ENCODE measurements at places on chromosomes 7 and 10. TPM values are rescaled to one million over a fixed set of nuclear protein-coding genes. Genes with fewer than 3 reads are reported as not detected.

- no peak for DNase-seq
Observed at GRCh38 chr10:96921655-96922054, 89.6 kb downstream of the LCOR start.

GRCh38 chr7:151570366-151570915 is 50.7 kb upstream of the RHEB start:
- no peak for DNase-seq

GRCh38 chr10:128049226-128050120 is 76.8 kb downstream of the MKI67 start:
- DNase-seq = peak; percentile 44

- DNase-seq = no peak
Observed at GRCh38 chr10:90133606-90134005, 432.2 kb downstream of the KIF20B start.

DNA sequence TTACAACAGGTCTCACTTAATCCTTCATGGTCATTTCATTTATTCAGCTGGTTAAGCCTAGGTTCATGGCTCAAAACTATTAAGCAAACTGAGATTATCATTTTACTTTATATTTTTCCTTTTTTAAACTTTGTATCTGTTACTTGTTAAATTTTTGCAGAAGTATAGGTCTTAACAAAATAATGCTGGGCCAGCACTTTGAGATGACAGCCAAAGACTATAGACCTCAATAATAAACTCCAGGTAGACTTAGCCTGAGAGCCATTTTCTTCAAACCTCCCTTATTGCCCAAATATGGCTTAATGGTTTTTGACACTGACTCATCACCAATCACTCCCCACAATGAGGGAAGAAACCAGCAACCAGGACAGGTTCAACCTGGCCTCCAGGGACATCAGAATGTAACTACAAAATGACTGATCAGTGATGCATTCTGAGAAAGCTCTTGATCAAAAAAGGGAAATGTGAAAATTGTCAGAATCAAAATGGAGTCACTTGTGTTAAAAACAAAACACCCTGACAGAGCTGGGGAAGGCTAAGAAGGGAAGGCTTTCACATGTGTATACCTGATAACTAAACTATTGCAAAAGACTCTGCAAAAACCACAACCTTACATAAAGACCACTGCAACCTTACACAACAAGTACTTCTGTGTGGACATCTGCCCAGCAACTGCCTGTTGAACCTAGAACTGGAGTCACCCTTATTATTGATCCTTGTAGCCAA is 2.1 kb upstream of the CCDC126 start:
- DNase-seq = no peak

GRCh38 chr10:112213836-112214235 is 30.3 kb upstream of the GPAM start:
- DNase-seq = no peak

DNA sequence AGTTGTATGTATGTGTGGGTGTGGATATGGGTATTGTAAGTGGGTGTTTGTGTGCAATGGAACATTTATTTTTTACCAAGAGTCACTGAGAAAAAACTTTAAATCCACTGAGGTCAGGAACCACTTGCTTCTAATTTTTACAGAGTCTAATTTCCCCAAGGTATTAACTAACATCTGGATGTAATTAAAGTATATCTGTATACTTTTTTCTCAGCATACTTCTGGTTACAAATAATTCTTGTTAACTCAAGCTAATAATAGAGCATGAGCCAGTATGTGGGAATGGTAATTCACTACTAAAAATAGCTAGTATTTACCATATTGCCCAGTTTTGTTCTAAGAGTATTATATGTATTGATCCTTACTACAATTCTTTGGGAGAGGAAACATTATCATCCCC is 24.6 kb upstream of the STEAP4 start:
- no peak for DNase-seq

DNA sequence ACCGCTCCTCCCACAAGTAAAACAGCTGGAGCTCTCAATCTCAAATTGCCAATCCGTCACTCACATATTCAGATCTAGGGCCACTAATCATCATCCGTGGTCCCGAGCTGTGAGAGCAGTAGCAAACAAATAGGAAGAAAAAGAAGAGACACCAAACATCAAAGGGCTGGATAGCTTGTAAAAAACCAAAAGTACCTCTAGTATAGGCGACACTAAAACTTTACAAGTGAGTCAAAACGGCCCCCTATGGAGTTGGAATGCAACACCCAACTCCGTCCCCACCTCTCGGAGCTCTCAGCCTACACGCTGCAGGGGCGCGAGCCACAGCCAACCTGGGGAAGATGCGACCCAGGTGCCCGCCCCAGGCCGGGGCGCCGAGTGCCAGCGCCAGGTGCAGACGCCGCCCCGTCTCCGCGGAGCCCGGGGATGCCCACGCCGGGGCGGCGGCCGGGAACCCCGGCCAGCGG is 581 bp downstream of the FAM3C start:
- DNase-seq = no peak

The OR13A1 gene
- total RNA-seq = not detected

The GATA3 gene
- 0.78 TPM for total RNA-seq
